ENCODE measurements at places on chromosomes 7 and 10.

DNA sequence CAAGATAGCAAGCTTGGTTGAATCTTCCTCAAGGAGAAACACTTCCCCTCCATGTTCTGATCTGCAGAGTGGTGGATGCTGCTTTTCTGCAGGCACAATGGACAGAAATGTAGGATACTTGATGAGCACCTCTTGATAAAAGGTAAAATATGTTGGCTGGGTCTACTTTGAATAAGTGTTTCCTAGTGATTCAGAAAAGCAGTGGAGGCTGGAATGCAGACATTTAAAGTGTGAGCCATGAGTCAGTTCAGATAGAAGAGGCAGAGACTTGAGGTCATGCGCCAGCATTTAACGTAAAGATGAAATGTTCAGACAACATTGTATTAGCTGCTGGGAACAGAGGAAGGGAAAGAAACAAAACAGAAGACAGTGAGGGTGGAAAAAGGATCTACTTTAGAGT, 403.1 kb downstream of the ADRA2A start:
- no peak for DNase-seq

DNA sequence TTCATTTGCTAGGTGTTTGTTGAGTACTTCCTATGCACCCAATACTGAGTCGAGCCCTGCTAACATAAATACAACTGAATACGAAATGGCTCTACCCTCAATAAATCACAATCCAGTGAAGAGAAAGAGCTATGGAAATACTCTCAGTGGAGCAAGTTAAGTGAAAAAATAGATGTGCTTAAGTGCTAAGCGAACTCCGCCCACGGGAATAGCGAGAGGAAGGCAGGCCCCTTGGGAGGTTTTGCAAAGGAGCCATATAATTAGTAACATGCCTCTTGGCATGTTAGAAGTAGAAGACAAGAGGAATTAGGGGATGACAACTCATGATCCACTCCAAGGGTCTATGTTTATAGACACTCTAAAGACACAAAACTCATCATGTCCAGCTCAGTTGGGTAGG, 42.8 kb upstream of the TSPAN33 start:
- DNase-seq = no peak

- no peak for DNase-seq
These were observed 275.8 kb downstream of the POM121L12 start for GRCh38 chr7:53311205-53311604.

GRCh38 chr7:121603886-121604285, 207.8 kb upstream of the FAM3C start:
- no peak for DNase-seq

- DNase-seq = no peak
These were observed 452 bp upstream of the TMEM140 start for GRCh38 chr7:135147341-135147898.

GRCh38 chr10:103534621-103535498, 41.4 kb downstream of the NEURL1 start:
- no peak for DNase-seq

DNA sequence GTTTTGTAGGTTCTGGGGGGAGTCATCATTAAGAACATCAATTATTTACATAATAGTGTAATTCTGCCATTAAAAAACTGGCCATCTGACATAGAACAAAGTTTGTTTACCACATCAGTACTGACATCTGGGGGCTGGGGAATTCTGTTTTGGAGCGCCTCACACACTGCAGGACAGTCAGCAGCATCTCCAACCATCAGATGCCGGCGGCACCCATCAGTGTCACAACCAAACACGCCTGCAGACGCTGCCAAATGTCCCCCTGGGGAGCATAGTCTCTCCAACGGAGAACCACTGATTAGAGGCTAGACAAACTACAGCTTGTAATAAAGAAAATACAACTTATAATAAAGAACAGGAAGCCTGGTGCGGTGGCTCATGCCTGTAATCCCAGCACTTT, 26.0 kb downstream of the GNA12 start:
- no peak for DNase-seq

GRCh38 chr10:24430591-24430990, 221.7 kb downstream of the KIAA1217 start:
- DNase-seq = no peak

GRCh38 chr7:121132940-121133339, 144.4 kb downstream of the CPED1 start:
- DNase-seq = no peak

DNA sequence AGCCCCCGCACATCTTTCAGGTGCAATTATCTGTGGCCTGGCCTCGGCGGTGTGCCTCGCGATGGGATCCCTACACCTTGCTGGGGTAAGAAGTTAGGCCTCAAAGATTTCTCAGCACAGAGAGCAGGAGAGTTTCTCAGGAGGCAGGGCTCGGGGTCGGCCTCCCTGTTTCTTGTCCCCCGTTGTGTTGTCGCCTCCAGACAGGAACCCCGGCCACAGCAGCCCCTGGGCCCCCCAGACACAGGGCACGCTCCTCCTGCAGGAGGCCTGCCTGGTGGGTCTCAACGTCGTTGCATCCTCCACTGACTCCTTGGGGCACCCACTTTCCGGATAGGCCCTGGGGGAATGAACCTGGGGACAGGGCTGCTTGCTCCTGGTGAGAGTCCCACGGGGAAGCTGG, 229.1 kb upstream of the SHH start:
- no peak for DNase-seq

DNA sequence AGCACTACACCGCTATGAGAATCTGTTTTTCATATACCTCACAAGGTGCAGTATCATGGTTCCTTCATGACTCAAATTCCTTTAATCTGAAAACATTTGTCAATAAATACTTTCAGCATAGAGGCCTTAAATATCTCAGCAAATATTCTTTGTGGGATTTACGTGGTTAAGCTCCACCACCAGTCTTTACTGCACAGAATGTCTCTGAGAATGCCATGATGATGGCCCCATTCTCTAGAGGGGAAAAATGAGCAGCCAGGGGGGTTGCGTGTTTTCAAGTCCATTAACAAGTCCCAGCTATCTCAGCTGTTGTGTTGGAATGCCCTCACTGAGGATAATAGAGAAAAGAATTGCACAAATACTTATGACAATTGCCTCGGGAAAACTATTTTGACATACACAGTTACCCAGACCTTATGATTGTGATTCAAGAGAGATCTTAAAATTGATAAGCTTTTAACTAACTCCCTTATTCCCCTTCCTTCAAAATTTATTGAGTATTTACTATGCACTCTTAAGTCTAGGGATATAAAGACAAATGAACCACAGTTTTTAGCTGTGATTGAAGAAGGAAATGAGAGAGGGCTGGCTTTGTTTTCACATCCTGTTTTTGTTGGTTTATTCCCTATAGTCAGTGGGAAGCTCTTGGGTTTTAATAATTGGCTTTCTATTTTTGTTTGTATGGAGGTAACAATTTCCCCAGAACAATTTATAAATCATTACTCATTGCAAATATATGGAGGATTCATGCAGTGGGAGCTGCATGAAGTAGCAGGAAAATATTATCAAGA, 176.5 kb upstream of the VWC2 start:
- no peak for DNase-seq

DNA sequence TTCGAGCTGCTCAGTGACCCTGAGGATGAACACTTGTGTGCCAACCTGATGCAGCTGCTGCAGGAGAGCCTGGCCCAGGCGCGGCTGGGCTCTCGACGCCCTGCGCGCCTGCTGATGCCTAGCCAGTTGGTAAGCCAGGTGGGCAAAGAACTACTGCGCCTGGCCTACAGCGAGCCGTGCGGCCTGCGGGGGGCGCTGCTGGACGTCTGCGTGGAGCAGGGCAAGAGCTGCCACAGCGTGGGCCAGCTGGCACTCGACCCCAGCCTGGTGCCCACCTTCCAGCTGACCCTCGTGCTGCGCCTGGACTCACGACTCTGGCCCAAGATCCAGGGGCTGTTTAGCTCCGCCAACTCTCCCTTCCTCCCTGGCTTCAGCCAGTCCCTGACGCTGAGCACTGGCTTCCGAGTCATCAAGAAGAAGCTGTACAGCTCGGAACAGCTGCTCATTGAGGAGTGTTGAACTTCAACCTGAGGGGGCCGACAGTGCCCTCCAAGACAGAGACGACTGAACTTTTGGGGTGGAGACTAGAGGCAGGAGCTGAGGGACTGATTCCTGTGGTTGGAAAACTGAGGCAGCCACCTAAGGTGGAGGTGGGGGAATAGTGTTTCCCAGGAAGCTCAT, 1.1 kb downstream of the DDIT4 start:
- peak; percentile 80 for DNase-seq

DNA sequence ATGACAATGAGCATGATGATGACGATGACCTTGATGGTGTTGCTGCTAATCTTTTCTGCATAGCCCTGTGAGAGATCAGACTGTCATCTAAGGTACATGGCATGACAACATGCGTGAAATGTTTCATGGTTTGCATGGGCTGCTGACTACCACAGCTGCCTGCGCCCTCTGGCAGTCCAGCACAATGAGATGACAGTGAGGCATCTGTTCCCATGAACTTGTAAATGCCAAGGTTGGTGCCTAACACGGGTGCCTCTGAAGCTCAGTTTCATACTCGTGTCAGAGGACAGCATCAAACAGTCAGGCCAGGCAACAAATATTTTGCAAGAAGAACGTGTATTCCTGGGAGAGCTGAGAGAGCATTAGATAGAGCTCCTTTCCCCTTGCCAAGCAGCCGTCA, 122.0 kb upstream of the PRKCQ start:
- no peak for DNase-seq

DNA sequence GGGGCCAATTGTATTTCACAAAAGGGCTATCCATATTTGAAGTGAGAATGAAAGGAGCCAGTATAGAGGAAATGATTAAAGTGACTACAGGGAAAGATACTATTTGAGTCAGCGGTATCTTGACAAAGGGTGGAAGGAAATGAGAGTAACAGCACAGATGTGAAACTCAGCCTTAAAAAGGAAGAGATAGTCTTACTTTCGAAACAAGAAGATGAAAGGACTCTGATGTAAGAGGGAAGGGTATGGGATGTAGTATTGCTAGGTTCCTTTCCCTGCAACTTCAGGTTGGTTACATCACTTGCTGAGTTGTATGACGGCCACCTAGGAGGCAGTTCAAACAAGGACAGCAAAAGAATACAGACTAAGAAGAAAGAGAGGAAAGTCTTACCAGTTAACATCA, 13.7 kb downstream of the CISD1 start:
- DNase-seq = no peak

DNA sequence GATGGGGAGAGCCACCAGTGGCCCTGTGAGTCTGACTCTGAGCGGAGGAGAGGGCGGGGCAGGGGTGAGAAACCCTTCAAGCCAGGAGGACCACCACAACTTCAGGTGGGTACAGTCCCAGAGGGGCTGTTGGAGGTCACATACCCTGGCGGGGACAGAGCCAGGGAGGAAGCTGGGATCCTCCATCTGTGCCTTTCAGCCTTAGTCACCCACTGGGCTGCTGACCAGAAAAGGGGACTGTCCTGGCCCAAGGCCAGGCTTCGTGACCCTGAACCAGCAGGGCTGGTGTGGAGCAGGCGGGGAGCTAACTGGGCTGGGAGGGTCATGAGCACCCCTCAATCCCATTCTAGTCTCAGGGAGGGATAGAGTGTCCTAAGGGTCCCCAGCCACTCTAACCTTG, 1.5 kb upstream of the CALHM3 start:
- no peak for DNase-seq

DNA sequence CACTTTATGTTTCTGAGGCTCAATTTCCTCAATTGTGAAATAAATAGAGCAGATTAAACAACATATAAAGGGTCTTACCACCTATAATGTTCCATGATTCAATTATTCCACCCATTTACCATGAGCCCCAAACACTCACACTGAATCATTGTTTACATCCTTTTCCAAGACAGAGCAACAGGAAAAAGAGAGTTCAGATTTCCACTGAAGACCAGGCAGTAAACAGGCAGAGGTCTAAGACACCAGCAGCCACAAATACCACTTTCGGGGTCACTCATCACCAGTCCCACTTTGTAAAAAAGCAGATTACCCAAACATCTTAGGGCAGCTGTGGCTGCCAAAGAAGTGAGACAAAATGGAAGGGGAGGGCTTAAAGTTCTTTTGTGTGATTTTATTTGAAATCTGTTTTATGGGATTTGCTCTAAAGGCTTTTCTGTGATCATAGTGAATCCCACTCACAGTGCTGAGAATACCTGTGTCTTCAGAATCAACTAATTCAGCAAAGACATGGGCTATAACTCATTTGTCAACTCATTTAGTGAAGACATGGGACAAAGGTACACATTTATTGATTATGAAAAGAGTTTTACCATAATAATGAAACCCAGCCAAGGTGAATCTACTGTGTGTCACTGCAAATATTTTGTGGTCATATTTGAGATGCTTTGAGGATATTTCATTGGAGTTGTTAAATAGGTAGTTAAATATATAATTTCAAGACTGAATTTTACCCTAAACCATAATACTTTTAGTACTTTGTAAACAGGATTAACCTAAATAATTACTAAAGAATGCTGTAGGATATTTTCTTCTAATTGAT, 24.8 kb upstream of the DLD start:
- DNase-seq = no peak

- DNase-seq = peak; percentile 54
These were observed 2.0 kb upstream of the BLVRA start for GRCh38 chr7:43756368-43757072.

DNA sequence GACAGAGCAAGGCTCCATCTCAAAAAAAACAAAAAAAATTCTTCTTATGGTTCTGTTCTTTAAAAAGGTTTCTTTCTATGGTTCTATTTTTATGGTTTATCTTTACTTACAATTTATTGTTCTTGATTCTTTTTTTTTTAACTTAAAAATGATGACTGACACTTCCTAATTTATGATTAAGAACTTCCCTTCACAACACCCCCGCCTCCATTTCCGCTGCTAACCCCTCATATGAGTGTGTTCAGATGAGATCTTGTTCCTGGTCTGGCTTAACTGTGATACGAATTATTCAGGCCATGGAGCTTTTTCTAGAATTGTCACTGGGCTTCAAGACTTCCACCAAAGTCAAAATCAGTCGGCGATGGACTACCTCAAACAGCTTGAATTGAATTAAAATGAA, 33.9 kb downstream of the PTER start:
- DNase-seq = no peak

GRCh38 chr7:31418928-31419327, 78.4 kb upstream of the NEUROD6 start:
- no peak for DNase-seq

DNA sequence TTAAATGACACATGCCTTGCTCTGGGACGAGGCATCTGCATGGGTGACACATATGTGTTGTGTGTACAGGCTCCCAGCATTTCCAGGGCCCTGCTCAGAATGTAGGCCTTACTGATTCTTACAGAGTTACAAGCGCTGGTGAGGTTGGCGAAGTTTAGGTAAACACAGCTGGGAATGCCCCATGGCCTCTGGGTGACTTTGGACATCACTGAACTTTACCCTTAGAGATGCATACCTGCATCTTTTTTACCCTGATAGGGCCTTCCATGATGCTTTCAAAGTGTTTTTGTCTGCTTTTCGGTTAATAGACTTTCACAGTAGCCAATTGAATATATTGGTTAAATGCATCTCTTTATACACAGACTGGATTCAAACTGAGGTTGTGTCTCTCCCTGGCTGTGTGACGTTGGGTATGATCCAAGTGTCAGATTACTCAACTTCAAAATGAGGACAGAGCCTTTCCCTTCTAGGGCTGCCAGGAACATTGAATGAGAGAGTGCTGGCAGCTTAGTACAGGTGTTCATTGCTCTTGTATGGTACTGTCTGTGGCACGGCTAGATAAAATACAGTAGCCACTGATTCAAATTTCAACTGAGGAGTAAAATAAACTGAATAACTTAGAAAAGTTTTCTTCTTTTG, 29.5 kb downstream of the EGFR start:
- no peak for DNase-seq

Measured in DMS53 (cell line).